ENCODE measurements at places on chromosomes 4 and X. TPM values are rescaled to one million over a fixed set of nuclear protein-coding genes. Genes with fewer than 3 reads are reported as not detected.
A peak's percentile ranks its signal among the peaks of the same experiment; 100 is the strongest.

The FGF5 gene
- 2.1 TPM for total RNA-seq

The GABRG1 gene
- total RNA-seq = not detected

The ADAM29 gene
- total RNA-seq = not detected

The MTHFD2L gene
- total RNA-seq = 10.6 TPM

The APLN gene
- total RNA-seq = 2.1 TPM

The ADRA2C gene
- total RNA-seq = 3.2 TPM

The BMX gene
- not detected for total RNA-seq

The XG gene
- total RNA-seq = 0.30 TPM

The GUCY1B1 gene
- total RNA-seq = 2.5 TPM

The SPATA18 gene
- 19.0 TPM for total RNA-seq

The ETDC gene
- total RNA-seq = not detected

The MAGEE2 gene
- not detected for total RNA-seq

DNA sequence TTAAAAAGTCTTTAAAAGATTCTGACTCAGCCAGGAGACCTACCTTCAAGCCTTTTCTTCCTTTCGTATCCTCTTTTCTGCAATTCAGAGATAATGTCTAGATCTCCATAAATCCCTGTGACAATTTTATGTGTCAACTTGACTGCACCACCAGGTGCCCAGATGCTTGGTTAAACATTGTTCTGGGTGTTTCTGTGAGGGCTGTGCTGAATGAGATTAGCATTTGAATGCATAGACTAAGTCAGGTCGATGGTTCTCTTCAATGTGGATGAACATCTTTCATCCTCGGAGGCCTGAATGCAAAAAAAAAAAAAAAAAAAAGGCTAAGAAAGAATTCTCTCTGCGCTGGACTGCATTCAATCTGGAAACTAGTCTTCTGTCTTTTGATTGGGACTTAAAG, 1082.7 kb downstream of the NLGN4X start:
- no peak overlapping the region for H3K27ac ChIP-seq
- H3K4me3 ChIP-seq = no peak overlapping the region
- DNase-seq = no peak

DNA sequence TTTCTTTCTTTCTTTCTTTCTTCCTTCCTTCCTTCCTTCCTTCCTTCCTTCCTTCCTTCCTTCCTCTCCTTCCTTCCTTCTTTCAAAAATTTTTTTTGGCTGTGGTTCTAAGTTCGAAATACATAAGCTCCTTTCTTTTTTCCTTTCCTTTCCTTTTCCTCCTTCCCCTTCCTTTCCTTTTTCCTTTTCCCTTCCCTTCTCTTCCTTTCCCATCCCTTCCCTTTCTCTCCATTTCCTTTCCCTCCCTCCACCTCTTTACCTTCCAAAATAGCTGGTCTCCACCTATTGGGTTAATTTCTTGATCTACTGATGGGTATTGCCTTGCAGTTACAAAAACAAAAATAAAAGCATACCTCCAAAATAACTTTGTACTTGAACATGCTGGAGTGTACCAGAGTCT, 73.4 kb upstream of the GPRIN3 start:
- no peak overlapping the region for H3K27ac ChIP-seq
- H3K4me1 ChIP-seq = no peaks in the 10 kb centered on the region
- H3K27me3 ChIP-seq = no peaks in the 10 kb centered on the region
- DNase-seq = no peak
- no peak overlapping the region for H3K4me3 ChIP-seq

GRCh38 chrX:148923631-148924030, 423.2 kb downstream of the AFF2 start:
- no peaks in the 10 kb centered on the region for H3K36me3 ChIP-seq
- no peak overlapping the region for H3K4me3 ChIP-seq
- no peaks in the 10 kb centered on the region for H3K27me3 ChIP-seq
- no peak overlapping the region for H3K27ac ChIP-seq
- H3K4me1 ChIP-seq = no peaks in the 10 kb centered on the region

DNA sequence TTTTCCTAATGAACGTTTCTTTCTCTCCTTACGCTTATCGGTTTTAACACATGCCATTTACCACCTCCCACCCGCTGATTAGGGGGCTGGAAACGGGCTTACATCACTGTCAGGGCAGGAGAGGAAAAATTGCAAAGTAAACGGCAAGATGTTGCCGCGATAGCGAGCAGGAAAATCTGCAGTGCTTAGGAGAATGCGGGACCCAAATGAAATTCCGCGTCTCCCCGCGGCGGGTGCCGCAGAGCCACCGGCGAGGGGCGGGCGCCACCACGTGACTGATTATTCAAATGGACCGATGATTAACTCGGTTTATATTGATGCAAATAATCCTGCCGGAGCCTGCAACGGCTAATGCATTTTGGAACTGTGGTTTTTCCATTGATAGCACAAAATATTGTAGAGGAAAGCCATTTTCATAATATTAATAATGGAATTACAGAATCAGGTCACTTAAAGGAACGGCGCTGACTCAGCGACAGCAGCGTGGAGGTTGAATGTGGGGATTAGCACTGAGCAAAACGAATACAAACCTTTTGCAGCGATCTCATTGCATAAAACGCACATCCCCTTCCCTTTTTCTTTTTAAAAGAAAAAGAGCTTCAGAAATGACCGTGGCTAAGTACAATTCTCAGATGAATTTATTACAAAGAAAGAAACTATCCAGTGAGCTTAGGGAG, 224.2 kb downstream of the STIM2 start:
- H3K36me3 ChIP-seq = no peaks in the 10 kb centered on the region
- no peak overlapping the region for H3K27ac ChIP-seq
- H3K4me3 ChIP-seq = peak overlapping the region; percentile 46
- H3K27me3 ChIP-seq = peaks cover 39% of the 10 kb centered on the region

DNA sequence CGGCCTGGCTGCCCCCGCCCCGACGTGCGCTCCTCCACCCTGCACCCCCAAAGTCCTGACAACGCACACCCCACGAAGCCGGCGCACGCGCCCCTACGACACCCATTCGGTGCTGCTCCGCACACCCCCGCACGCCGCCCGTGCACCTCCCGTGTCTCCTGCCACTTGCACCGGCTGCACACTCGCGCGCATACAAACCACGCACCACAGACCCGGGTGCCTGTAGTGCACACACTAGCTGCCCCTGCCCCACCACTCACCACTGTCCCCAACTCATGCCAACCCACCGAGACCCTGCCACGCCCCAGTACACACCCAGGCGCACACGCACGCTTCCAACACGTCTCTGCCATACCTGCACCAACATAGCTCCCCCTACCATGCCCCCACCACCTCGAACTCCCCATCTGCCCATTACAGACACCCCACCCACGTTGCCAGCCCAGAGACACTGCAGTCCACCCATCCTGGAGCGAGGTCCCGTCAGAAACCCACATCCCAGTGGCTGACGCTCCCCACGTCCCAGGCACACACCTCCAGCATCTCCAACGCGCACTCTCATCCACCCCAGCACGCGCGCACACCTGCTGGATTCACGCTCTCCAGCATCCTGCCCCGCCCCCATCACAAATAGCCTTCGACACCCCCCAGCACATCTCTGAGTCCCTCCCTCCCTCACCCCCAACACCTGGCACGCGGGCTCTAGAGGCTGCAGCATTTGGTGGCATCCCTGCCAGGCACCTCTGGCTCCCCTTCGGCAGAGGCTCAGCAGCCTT, 4.2 kb upstream of the DUSP9 start:
- no peak for DNase-seq
- H3K27me3 ChIP-seq = peaks cover 24% of the 10 kb centered on the region
- no peaks in the 10 kb centered on the region for H3K36me3 ChIP-seq
- peaks cover 3% of the 10 kb centered on the region for H3K4me1 ChIP-seq
- H3K4me3 ChIP-seq = no peak overlapping the region

DNA sequence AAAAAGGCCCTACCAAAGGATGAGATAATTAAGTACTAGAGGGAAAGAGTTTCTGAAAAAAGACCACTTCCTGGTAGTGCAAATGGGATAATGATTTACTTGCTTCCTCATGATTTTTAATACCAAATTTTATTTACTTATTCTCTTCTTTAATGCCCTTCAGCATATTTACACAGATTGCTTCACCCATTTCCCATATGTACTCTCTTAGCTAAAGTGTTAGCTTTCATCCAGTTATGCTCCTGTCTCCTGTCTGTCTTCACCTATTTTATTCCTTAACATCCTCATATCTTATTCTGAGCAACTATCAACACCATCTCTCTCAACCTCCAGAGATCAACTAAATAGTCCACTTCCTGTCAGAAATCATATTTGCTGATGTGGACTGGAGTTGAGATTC, 183.2 kb upstream of the HS3ST1 start:
- no peak overlapping the region for H3K4me3 ChIP-seq
- no peak for DNase-seq
- peaks cover 12% of the 10 kb centered on the region for H3K4me1 ChIP-seq
- H3K27ac ChIP-seq = no peak overlapping the region

DNA sequence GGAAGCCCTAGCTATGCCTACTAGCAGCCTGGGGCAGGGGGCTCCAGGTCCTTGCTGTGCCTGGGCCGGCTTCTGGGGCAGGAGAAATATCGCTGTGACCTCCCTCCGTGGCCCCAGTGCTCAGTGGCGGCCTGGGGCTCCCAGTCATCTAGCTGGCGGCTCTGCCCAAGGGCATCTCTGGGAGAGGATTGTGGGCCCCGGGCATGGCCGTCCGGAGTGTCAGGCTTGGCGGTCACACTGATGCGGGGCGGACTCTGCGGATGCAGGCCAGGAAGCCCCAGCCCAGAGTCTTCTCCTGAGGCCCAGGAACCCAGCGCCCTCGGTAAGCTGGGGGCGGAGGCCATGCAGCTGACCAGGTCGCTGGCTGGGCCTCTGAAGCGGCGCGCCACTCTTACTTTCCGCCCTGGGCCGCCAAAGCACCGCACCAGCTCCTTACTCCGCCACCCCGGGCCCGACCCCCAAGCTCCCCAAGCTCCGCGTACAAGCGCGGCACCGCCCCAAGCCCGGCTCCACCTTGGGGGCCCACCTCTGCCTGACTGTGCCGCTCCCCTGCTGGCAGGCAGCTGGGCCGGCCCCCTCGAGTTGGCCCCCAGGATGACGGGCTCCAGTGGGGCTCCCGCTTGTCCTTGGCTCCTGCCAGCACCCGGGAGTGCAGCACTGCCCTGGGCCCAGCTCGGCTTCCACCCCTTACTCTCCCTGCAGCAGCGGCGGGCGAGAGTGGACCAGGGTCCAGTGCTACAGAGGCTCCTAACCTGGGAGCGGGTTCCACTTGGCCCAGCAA, 720.0 kb downstream of the PCDH18 start:
- H3K4me3 ChIP-seq = no peak overlapping the region
- H3K4me1 ChIP-seq = no peaks in the 10 kb centered on the region
- DNase-seq = no peak
- no peak overlapping the region for H3K27ac ChIP-seq

DNA sequence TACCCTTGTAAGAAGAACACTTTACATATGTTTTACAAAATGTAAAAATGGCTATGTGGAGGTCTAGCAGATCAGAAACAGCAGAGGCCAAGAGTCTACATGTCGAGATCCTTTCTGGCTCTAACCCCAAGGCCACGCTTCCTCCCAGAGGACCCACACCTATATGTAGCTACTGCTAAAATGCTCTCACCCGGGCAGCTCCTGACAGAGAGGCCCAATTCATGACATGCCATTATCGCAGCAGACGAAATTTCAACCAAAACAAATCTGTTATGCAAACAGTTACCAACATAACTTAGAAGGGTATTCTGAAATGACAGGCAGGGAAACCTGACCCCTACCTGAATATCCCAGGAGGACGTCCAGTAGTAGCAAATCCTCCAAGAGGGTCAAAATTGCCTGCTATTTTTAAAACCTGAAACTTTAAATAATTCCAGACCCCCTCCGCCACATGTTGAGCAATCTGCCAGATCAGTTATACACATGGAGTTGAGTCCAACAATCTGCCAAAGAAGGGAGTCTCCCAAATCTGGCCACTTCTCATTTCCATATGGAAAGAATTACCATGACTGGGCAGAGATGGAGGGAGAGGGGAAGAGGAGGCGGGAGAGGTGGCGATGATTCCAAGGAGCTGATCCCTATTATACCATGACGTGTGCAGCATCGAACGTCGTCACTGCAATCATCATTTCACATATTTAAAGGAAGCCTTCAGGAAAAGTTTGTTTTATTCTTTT, 192.9 kb upstream of the TBL1X start:
- no peaks in the 10 kb centered on the region for H3K36me3 ChIP-seq
- no peaks in the 10 kb centered on the region for H3K4me1 ChIP-seq
- peaks cover 2% of the 10 kb centered on the region for H3K27me3 ChIP-seq
- H3K4me3 ChIP-seq = no peak overlapping the region
- DNase-seq = no peak

- H3K4me3 ChIP-seq = no peak overlapping the region
- no peak for DNase-seq
- no peaks in the 10 kb centered on the region for H3K4me1 ChIP-seq
- no peak overlapping the region for H3K27ac ChIP-seq
- no peaks in the 10 kb centered on the region for H3K27me3 ChIP-seq
These were observed 60.0 kb upstream of the ARHGAP24 start for GRCh38 chr4:85414972-85415371.

- no peak overlapping the region for H3K27ac ChIP-seq
- DNase-seq = no peak
These were observed 412.1 kb downstream of the UBE2NL start for GRCh38 chrX:144295921-144296320.

DNA sequence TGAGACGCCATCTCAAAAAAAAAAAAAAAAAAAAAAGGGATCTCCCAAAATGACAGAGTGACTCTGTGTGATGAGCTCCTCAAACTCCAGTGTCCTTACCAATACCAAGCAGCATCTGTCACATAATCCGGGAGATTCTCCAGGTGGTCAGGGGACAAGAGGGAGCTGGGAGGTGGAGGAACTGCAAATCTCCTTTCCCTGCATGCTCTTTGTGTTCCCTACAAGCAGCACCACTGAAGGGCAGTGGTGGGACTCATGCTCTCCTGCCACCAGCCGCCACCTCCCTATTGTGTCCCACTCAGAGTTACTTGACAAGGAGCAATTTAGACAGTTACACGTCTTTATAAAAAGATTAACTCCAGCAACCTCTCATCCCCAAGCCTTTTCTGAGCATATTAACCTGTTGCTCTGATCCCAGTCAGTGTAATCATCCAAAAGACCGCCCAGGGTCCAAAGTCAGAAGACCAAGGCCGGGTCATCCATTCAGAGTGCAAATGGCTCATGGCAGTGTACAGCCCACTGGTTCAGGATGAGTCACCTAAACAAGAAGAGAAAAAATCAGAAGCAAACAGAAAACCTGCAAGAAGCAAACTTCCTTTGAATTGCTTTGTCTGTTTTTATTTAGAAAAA, 23.6 kb downstream of the MGST2 start:
- DNase-seq = no peak
- H3K27me3 ChIP-seq = no peaks in the 10 kb centered on the region
- H3K36me3 ChIP-seq = peaks cover 2% of the 10 kb centered on the region
- no peaks in the 10 kb centered on the region for H3K4me1 ChIP-seq

GRCh38 chr4:76614589-76614988, 179.6 kb downstream of the SHROOM3 start:
- peak; percentile 80 for DNase-seq
- H3K4me3 ChIP-seq = no peak overlapping the region
- H3K4me1 ChIP-seq = peaks cover 16% of the 10 kb centered on the region
- H3K27ac ChIP-seq = no peak overlapping the region
- no peaks in the 10 kb centered on the region for H3K27me3 ChIP-seq
- no peaks in the 10 kb centered on the region for H3K36me3 ChIP-seq

GRCh38 chr4:158811704-158812103, 42.9 kb downstream of the FNIP2 start:
- H3K27ac ChIP-seq = peak overlapping the region; percentile 94
- DNase-seq = no peak
- H3K4me3 ChIP-seq = no peak overlapping the region
